ENCODE measurements at places on chromosomes 7 and 10.

DNA sequence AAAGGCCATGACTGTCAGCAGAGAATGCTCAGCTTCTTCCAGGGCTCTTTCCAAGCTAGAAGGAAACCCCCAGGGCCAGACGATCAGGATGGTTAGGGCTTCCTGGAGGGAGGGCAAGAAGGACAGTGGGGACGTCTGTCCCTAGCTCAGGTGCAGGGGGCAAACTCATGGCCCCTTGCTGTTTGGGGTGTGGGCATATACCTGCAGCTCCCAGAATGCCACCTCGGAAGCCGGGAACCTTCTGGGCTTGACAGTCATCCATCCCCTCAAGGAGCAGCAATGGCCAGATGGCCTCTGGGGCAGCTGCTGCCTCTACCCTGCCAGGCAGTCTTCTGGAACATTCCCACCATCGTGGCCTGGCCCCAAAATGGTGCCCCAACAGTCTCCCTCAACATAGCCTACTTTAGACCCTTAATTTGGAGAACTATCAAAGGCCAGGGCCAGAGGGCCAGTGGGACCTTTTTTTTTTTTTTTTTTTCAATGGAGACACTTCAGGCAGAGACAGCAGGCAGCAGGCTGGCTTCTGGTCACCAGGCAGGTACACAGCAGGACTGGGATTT, 40.2 kb upstream of the ZMIZ1 start:
- H3K27me3 ChIP-seq: peaks cover 10% of the 10 kb centered on the region
- H3K27ac ChIP-seq: no peak overlapping the region
- no peaks in the 10 kb centered on the region for H3K36me3 ChIP-seq
- no peak for DNase-seq
- H3K4me1 ChIP-seq: peaks cover 5% of the 10 kb centered on the region
- no peak overlapping the region for H3K4me3 ChIP-seq

DNA sequence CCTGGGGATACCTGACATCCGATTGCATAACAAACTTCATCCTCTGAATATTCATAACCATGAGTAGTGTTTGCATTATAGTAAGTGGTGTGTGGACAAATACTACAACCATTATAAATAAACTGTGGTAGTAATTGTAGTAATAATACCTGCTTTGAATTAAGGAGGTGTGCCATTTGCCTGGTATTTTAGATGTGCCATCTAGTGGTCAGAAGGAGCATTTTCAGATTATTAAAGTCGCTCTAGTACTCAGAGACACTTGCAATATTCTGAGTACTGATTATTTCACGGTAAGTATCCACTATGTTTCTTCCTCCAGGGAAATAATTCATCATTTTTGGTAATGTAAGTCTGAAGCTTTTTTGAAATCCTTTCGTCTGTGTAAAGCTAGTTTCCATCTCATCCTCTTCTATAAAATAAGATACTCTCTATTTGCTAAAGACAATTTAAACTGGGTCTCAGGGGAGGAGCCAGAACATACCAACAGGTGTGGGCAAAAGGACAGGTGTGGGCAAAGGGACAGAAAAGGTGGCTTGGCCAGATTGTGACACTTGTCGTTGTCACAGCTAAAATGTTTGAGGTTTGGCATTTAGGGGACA, 115.3 kb upstream of the WDR11 start:
- DNase-seq: no peak
- no peaks in the 10 kb centered on the region for H3K27me3 ChIP-seq
- no peak overlapping the region for H3K4me3 ChIP-seq
- no peak overlapping the region for H3K27ac ChIP-seq
- H3K4me1 ChIP-seq: no peaks in the 10 kb centered on the region

DNA sequence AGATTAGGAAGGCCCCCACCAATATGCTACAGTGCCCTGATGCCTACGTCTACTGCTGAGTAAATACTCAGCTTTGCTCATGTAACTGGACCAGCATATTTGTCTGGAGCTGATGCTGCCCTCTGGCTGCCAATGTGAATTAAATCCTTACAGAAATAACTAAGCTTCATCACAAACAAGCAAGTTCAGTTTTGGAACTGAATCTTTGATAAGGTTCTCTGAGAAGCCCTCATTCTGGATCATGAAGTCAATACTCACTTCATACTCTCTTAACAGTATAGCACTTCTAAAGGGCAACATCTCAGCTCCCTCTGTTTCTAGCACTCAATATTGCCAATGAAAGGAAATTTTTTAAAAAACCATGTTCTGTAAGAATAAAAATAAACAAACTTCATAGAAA, 246.7 kb downstream of the ETV1 start:
- H3K4me1 ChIP-seq: no peaks in the 10 kb centered on the region
- no peaks in the 10 kb centered on the region for H3K27me3 ChIP-seq

DNA sequence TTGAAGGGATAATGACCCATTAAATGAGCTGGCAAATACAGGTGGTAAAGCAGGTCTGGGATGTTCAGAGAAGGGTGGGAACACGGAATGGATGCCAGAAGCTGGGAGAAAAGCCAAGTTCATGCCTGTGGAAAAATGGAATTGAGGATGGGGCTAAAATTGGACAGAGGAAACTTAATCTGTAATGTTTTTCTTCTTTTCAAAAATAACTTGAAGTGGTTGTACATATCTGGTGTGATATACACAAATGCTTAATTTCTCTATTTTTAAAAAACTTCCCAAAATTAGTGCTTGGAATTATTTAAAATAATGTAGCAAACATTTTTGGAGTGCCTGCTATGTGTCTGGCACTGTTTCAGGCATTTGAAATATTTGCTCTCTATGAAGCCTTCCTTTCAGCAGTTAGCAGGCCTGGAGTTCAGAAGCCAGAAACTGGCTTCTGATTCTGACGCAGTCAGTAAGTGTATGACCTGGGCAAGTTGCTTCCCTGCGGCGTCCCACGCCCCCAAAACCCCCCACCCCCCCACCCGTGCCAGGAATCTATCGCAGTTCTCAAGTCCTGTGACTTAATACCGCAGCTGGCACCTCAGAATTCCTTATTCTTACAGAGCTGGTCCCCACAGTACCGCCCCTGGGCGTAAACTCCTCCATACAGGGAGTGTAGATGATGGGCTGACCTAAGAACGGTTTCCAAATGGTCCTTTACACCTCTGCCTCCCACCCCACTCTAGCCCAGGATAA, 828 bp upstream of the MALSU1 start:
- H3K36me3 ChIP-seq: peaks cover 3% of the 10 kb centered on the region
- DNase-seq: no peak
- peaks cover 3% of the 10 kb centered on the region for H3K4me1 ChIP-seq
- H3K27me3 ChIP-seq: no peaks in the 10 kb centered on the region
- no peak overlapping the region for H3K4me3 ChIP-seq
- peak overlapping the region; percentile 84 for H3K27ac ChIP-seq

GRCh38 chr10:34581801-34582532, 233.1 kb downstream of the PARD3 start:
- no peaks in the 10 kb centered on the region for H3K27me3 ChIP-seq
- H3K36me3 ChIP-seq: no peaks in the 10 kb centered on the region
- peaks cover 13% of the 10 kb centered on the region for H3K4me1 ChIP-seq
- H3K27ac ChIP-seq: peak overlapping the region; percentile 43
- no peak overlapping the region for H3K4me3 ChIP-seq

Measured in mesenchymal stem cell (in vitro differentiated cells and primary cell).